ENCODE measurements at places on chromosomes 1 and 21.

DNA sequence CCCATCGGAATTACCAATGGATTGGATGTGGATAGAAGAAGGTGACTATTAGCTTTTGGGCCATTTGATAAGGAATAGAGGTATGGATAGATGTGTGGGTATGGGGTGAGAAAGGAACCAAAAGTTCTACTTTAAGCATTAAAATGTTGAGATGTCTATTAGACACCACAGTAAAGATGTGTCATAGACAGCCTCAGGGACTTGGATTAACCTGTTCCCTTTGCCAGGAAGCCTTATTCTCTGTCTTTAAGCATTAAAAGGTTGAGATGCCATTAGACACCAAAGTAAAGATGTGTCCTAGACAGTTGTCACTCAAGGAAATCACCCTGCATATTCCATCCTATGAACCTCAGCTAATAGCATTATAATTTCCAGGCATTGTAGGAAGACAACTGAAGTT lies 11.0 kb upstream of the DENND1B start:
- DNase-seq = no peak

DNA sequence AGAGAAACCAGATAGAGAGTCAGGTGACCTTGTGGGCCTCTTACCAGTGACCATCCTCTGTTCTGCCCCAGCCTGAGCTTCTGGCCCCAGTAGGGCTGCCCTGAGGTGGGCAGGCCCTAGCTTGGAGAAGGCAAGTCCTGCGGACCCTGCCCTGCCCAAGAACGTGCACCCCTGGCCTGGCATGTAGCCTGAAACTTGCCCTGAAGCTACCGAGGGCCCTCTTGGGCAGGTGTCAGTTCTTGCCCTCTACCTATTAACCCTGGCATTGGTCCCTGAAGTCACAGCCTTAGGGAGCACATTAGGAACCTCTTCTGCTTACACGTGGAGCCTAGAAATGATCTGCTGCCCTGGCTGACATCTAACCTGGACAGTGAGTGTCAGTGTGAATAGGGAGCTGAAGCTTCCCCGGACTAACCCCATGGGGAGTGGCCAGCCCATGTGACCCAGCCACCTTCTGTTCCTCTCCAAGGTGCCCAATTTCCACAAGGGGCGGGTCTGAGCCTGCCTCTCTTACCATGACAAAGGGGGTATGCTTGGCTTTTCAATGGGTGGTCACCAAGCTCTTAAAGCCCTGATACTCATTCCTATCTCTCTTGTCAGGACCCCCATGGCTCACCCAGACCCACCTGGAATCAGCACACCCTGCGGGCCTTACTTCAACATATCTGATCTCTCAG lies 163.0 kb downstream of the ZSCAN20 start:
- no peak for DNase-seq

GRCh38 chr1:64459743-64460142 lies 10.2 kb upstream of the CACHD1 start:
- no peak for DNase-seq

GRCh38 chr1:116170721-116171589 lies 59.8 kb downstream of the MAB21L3 start:
- no peak for DNase-seq

- DNase-seq = no peak
Observed at GRCh38 chr1:87916965-87917364, 588.3 kb downstream of the LMO4 start.

GRCh38 chr1:150969626-150970025 lies 5.0 kb downstream of the CERS2 start:
- no peak for DNase-seq

DNA sequence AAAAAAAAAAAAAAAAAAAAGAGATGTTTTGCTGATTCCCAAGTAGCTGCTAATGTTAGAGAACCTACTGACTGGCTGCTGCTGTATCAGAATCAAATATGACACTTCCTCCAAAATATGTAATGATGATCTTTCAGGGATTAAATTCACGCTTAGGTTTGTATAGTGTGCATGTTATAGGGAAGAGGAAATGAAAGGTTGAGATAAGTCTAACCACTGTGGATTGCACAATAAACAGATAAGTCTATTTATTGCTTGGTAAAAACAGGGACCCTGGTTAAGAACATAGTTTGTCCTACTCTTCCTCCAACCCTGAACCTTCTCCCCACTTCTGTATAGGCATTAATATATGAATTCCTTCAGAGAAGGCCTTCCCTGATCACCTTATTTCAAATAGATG lies 13.2 kb downstream of the RC3H1 start:
- DNase-seq = no peak

DNA sequence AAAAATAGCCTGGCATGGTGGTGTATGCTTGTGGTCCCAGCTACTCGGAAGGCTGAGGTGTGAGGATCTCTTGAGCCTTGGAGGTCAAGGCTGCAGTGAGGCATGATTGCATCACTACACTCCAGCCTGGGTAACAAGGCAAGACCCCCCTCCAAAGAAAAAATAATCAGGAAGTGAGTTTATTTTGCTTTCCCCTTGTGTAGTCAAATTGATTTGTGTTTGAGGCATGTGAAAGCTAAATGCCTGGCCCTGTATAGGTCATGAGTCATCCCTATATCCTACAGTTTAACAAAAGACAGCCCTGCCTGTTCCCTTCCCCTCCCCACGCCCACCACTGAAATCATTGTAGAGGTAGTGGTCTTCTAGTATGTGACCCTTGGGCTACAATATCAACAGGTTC lies 241.4 kb upstream of the JUN start:
- no peak for DNase-seq

DNA sequence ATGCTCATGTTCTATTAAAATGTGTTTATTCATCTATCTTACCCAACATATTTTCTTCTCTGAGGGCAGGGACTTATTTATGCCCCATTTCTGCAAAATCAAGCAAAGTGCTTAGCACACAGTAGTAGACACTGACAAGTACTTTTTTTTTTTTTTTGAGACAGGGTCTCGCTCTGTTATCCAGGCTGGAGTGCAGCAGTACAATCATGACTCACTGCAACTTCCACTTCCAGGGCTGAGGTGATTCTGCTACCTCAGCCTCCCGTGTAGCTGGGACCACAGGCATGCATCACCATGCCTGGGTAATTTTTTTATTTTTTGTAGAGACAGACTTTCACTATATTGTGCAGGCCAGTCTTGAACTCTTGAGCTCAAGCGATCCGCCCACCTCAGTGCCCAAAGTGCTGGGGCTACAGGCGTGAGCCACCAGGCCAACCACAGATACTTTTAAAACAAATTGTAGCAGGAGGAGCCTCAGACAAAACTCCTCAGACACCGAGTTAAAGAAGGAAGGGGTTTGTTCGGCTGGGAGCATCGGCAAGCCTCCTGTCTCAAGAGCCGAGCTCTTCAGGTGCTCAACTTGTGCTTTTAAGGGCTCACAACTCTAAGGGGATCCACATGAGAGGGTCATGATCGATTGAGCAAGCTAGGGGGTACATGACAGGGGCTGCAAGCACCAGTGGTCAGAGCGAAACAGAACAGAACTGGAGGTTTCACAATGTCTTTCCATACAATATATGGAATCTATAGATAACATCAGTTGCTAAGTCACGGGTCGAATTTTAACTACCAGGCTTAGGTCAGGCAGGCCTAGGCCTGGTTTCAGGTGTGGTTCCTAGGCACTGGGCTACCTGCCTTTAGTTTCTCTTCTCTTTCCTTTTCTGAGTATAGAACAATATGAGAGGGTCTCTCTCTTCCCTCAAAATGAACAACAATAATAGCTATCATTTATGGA lies 5.7 kb upstream of the TMEM167B start:
- DNase-seq = no peak

GRCh38 chr1:15016001-15016400 lies 137.5 kb upstream of the TMEM51 start:
- no peak for DNase-seq

DNA sequence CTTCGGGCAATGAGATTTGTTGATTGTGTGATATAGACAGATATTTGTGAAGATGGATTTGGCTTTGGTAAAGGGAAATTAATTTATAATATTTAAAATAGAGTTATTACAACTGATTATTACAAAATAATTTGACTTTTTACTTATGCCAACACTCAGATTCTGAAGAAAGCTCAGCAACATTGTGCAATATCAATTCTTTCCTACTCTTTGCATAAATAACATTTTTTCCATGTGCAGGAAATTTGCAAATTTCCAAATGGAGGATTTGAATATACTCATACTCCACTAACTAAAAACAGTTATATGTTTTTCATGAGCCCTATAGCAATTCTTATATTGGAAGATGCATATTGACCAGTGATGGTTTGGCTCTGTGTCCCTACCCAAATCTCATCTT lies 676.4 kb upstream of the ADAMTS5 start:
- no peak for DNase-seq

DNA sequence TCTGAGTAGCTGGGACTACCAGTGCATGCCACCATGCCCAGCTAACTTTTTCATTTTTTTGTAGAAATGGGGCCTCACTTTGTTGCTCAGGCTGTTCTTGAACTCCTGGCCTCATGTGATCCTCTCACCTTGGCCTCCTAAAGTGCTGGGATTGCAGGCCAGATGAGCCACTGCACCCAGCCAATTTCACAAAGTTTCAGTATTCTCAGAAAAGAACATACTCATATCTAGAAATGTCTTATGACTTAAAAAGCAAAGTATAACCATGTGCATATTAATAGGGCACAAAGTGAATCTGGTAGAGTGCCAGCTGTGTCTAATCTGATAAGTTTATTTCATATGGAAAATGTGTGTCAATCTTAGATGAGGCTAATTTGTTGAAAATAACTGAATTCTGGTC lies 87.5 kb upstream of the CACYBP start:
- DNase-seq = peak; percentile 18

GRCh38 chr21:33394260-33394659 lies 9.0 kb upstream of the IFNGR2 start:
- DNase-seq = no peak

- DNase-seq = no peak
Observed at GRCh38 chr1:184433956-184434502, 47.2 kb downstream of the C1orf21 start.

DNA sequence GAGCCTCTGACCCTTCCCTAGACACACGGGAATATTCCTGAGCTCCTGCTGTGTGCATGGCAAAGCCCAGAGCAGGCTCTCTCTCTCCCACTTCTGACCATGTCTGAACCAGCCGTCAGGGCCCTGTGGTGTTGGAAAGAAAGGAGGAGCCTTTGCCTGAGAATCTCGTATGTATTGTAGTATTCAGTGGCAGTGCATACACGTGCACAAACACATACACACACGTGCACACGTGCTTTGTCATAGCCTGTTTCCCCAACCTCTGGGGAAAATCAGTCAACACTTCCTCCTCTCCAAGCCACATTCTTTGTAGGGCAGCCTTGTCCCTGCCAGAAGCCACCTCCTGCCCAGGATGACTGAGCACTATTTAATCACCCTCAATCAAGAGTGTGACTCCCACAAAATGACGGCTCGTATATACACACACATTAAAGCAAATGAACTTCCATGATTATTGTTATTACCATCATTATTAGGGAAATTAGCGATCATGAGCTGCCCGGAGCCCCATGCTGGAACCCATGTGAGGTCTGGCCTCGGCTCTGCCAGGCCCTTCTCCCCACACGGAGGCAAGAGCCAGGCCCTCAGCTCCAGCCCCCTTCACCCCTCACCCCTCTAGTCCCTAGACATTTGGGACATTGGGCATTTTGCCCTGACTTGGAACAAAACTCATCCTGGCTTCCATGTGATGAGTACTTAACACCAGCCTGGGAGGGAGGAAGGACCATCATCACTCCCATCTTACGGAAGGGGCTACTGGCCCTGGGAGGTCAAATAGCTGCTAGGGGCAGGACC lies 331.9 kb downstream of the NPHP4 start:
- no peak for DNase-seq
